ENCODE measurements at places on chromosomes 5 and 9.

- DNase-seq, result no peak
These were observed 2.3 kb upstream of the PAX5 start for GRCh38 chr9:37036371-37036775.

GRCh38 chr5:93378073-93378472, 202.9 kb downstream of the NR2F1-AS1 start:
- DNase-seq, result peak; percentile 55

GRCh38 chr9:87290241-87291052, 207.2 kb upstream of the DAPK1 start:
- DNase-seq, result peak; percentile 24

- DNase-seq, result no peak
These were observed 79.0 kb upstream of the RAI14 start for GRCh38 chr5:34576891-34577666.

DNA sequence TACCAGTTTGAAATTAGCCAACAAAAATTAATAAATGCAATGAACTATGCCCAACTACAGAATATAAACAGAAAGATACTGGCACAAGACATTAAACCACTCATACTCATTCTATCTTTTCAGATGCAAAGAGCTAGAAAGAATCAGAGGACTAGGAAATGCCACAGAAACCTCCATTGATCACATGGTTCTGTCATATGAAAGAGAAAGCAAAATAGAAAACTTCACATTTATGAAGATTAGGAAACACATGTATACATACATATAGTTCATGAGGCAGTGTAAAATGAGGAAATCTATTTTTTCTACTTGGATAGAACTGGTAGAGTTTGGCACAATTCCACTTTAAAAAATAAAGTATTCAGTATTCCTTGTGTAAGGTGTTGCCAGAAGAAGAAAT, 275.1 kb upstream of the PTGER4 start:
- no peak for DNase-seq

- DNase-seq, result peak; percentile 91
These were observed 9.6 kb downstream of the TMOD1 start for GRCh38 chr9:97510797-97511654.

GRCh38 chr5:44887722-44888121, 79.0 kb downstream of the MRPS30 start:
- DNase-seq, result no peak

GRCh38 chr9:8136477-8136876, 336.9 kb upstream of the DMAC1 start:
- no peak for DNase-seq

GRCh38 chr5:99355881-99356280, 427.1 kb upstream of the CHD1 start:
- peak; percentile 20 for DNase-seq

- peak; percentile 69 for DNase-seq
These were observed 479.4 kb downstream of the DMAC1 start for GRCh38 chr9:7320139-7320538.

DNA sequence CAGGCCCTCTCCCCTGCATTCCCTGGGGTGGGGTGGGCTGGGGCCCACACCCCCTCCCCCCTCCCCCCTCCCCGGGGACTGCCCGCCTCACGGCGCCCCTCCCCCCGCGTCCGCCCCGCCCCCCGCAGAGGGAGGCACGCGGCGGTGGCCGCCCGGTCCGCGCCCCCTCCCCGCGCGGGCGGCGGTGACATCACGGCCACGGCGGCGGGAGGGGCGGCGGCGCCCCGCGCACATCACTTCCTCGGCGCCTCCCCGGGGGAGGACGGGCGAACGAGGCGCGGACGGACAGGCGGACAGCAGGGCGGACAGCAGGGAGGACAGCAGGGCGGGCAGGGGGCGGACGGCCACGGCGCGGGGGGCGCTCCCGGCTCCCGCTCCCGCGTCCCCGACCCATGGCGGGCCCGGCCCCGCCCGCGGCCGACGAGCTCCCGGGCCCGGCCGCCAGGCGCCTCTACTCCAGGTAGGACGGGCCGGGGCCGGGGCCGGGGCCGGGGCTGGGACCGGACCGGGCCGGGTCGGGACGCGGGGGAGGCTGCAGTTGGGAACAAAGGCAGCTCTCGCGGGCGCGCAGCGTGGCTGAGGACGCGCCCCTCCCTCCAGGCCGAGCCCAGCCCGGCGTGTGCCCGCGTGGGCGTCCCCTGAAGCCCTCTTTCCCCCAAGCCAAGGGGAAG, at the start of gene GPSM1:
Gene GPSM1 (plus strand): TSS at position 236 of the 671 bp plus-strand sequence. CDS start 157 bp downstream, at position 393.
- DNase-seq, result peak; percentile 4

DNA sequence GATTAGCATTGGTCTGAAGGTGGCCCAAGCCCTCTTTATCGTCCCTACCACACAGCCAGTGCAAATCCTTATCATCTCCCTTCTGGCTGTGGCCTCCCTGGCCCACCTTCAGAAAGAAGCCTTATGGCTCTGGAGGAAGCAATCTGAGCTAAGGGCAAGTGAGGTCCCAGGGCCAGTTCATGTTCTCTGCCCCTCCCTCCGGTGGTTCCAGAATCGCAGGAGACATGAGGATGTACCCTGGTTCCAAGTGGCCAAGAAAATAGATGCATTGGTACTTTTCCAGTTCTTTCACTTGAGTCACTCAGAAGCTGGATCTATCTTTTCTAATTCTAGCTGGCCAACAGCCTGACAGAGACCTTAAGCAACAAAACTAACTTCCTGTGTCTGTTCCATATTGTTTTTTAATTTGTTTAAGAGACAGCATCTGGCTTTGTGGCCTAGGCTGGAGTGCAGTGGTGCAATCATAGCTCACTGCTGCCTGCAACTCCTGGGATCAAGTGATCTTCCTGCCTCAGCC, 60.7 kb downstream of the LHFPL2 start:
- DNase-seq, result no peak

- no peak for DNase-seq
These were observed 126.7 kb downstream of the RASGRF2 start for GRCh38 chr5:81086881-81087281.

- DNase-seq, result no peak
These were observed 16.1 kb upstream of the NDST1 start for GRCh38 chr5:150491876-150492275.

DNA sequence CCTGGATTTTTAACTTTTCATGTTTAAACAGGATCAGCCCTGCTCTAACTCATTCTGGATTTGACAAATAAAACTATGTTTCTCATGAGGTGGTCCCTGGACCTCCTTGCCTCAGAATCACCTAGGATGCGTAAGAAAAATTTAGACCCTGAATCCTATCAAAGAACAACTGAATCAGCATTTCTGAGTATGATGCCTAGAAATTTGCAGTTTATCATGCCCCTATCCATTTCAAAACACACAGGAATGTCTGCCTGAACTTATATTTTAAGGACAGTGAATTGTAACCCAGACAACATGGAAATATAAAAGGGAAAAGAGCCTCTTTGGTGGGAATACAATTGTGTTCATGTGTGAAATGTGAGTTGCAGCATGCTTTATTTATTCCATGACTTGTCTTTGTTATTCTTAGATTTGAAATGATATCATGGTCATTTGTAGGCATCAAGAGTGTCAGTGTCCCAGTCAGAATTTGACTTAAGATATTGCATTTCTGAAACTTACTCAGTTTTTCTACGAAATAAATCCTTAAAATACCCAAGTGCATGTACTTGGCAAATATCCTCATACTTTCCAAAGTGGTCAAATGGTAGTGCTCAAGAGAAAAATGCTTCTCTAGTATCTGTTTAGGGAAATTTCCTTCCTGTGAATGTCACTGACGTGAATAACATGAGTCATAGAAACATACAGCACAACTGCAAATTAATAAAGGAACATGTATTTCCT, 144.3 kb downstream of the GIN1 start:
- DNase-seq, result no peak

- DNase-seq, result no peak
These were observed 111.5 kb downstream of the CDC42SE2 start for GRCh38 chr5:131375351-131375750.

DNA sequence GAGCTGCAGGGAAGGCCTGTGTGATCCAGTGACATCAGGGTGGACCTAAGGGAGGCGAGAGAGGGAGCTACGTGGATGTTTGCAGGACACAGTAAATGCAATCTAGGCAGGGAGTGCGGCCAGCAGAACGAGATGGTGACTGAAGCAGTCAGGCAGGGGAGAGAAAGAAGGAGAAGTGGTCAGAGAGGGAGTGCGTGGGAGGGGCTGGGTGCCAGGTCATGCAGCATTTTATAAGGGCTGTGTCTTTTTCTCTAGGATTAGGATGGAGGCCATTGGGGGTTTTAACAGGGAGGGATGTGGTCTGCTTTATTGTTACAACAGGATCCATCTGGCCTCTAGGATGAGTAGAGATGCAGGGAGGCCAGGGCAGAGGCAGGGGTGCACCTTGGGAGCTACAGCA, 80.4 kb downstream of the DCP2 start:
- DNase-seq, result peak; percentile 33

- no peak for DNase-seq
These were observed 1.4 kb downstream of the PCDHGC5 start for GRCh38 chr5:141490271-141490670.

DNA sequence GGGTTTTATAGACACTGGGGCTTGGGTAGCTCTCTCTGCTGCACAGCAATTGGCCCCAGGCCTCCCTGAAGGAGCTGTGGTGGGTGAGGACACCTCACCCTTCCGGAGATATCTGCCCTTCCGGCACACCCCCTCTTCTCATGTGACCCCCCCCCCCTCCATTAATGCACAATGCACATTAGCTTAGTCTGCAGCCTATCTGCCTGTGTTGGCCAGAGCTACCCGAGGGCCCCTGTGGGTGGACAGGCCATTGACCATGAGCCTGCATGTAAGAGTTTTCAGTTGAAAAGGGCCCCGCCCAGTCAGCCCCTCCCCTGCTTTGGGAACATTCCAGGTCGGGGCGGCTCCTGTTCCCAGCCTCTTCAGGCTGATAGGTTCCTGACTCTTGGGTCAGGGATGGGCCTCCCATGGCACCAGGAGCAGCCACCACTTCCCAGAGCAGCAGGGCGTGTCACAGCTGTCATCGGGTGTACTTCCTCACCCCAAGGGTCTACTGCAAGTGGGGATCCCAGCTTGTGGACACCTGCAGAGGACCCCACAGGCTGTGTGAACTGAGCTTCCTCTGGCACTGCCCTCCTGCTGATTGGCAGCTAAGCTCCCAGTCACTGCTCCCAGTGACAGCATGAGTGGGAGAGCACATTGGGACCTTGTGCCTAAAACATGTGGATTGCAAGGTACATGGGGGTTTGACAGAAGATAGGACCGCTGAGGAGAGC, 17.8 kb downstream of the PHF2 start:
- no peak for DNase-seq

DNA sequence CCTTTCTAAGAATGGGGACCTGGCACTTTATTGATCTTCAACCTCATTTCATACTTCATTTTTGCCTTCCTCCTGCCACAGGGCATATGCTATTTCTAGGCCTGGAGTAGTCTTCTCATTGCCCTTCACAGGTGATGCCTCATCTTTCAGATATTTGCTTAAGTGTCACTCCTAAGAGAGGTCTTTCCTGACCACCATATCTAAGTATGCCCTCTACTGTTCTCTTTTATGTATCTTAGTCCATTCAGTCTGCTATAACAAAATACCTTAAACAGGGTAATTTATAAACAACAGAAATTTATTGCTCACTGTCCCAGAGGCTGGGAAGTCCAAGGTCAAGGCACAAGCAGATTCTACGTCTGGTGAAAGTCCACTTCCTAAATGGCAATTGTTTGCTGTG, 99.1 kb downstream of the ADAMTS6 start:
- no peak for DNase-seq

DNA sequence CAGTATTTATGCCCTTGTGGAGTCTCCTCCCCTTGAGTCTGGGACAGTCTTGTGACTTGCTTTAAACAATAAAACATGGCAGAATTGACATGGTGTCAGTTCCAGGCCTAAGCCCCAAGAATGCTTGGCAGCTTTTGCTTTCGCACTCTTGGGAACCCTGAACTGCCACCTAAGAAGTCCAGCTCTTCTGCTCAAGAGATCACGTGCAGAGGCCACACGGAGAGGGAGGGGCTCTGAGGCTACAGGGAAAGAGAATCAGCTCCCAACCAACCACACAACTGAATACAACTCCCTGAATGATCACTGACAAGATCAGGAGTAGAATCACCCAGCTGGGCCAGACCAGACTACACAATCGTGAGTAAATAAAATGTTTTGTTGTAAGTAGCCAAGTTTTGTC, 97.6 kb downstream of the MED27 start:
- no peak for DNase-seq

DNA sequence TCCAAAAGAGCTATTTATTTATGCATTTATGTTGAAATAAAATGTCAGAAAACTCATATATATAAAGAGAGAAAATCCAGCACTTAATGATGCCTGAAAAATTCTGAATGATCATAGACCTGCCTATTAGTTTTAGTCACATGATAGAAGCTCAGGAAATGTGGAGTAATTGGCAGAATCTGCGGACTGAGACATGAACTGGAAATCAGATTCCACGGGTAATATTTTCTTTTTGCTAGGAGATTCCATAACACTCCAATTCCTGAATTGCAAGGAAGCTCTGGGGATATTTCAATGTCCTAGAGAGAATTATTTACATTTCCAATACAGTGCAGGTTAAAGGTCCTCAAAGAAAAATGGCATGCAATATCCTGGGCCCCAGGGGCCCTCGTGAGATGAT, 778.8 kb downstream of the SEMA5A start:
- DNase-seq, result no peak

DNA sequence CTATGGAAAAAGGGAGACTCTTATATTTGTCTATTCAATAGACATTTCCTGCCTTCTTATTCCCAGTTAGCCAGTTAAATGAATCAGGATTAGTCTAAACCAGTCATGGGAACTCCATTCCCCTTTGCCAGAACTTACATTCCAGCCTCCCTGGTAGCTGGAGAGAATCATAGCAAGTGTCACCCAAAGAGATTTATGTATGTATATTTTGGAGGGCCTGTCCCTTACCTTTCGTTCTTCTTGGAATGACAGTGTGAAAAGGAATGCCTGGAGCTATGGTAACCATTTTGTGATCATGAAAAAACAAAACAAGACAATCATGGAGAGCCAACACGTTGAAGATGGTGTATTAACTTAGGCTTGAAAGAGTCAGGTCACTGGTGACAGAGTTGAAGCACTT, 627.7 kb downstream of the CCDC171 start:
- DNase-seq, result peak; percentile 81

- DNase-seq, result no peak
These were observed 144.7 kb downstream of the GABBR2 start for GRCh38 chr9:98563988-98564387.

- DNase-seq, result peak; percentile 53
These were observed 139.3 kb downstream of the AOPEP start for GRCh38 chr9:94865582-94866452.

- DNase-seq, result no peak
These were observed 34.0 kb downstream of the GAPVD1 start for GRCh38 chr9:125295657-125296056.

Measured in kidney glomerular epithelial cell (primary cell).